Activated naive CD8-positive, alpha-beta T cell treated with anti-CD3 and anti-CD28 coated beads, Interleukin-2, amount 10 ng/mL, durations not matched to agents 7 days and 5 days (primary cell): ENCODE measurements at places on chromosomes 13 and 19. TPM values are rescaled to one million over a fixed set of nuclear protein-coding genes. Genes with fewer than 3 reads are reported as not detected.

Gene FPR1
- not detected for total RNA-seq

Gene MYBPC2
- not detected for total RNA-seq

Gene TMTC4
- total RNA-seq = 38.8 TPM

Gene LGI4
- 0.44 TPM for total RNA-seq

Gene DMPK
- 26.4 TPM for total RNA-seq

Gene CYP2A7
- total RNA-seq = not detected

Gene KLF2
- total RNA-seq = 172 TPM
